Activated T-helper 1 cell treated with anti-CD3 and anti-CD28 coated beads, Interleukin-12 subunit alpha, Interleukin-12 subunit beta, Interleukin-2, Interleukin-4 antibody, amounts not matched to agents 30 ng/mL and 10 ng/mL and 1 ng/mL, durations not matched to agents 14 hours and 24 hours and 36 hours (primary cell): ENCODE measurements at places on chromosomes 7 and 10.

DNA sequence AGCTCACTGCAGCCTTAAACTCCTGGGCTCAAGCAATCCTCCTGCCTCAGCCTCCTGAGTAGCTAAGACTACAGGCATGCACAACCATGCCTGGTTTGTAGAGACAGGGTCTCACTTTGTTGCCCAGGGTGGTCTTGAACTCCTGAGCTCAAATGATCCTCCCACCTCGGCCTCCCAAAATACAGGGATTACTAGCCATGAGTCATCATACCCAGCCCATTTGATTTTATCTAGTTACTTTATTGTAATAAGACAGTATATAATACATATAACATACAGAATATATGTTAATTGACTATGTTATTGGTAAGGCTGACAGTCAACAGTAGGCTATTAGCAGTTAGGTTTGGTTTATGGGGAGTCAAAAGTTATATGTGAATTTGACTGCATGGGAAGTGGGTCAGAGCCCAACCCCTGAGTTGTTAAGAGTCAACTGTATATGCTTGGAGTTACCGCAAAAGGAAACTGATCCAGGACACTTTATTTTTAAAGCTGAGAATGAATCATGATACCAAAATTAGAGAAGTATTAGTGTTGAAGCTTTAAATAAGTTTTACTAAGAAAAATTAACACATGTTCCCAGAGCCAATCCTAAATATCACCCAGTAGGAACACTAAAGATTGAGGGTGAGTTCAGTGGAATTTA is 20.7 kb upstream of the KMT2E start:
- H3K27ac ChIP-seq, result no peak overlapping the region
- no peaks in the 10 kb centered on the region for H3K27me3 ChIP-seq
- H3K36me3 ChIP-seq, result peaks cover 31% of the 10 kb centered on the region
- DNase-seq, result no peak
- no peak overlapping the region for H3K4me3 ChIP-seq

DNA sequence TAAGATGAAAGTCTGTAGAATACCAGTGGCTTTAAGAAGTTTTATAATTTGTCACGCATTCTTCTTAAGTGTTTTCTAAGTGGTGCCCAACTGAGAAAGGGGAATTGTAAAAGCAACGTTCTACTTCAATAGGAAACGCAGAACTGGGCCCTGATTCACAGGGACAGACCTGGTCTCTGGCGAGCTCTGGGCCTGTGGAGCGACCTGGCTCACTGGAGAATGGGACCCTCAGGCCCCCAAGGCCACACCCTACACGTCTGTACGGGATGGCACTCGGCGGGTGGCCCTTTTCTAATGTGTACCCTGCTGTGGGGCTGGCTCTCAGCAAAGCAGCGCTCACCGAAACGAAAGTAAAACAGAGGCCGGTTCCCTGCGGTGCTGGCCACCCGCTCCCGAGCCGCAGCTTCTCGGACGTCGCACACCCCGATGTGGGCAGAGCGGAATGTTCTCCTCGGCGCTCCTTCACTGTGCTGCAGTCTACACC is 205.0 kb downstream of the DIP2C start:
- H3K27me3 ChIP-seq, result no peaks in the 10 kb centered on the region
- no peaks in the 10 kb centered on the region for H3K36me3 ChIP-seq
- peak overlapping the region; percentile 87 for H3K4me3 ChIP-seq
- H3K27ac ChIP-seq, result peak overlapping the region; percentile 67
- DNase-seq, result no peak

GRCh38 chr10:116151076-116151475 is 121.9 kb downstream of the GFRA1 start:
- H3K27ac ChIP-seq, result no peak overlapping the region
- no peaks in the 10 kb centered on the region for H3K4me1 ChIP-seq
- H3K36me3 ChIP-seq, result no peaks in the 10 kb centered on the region

- no peak overlapping the region for H3K4me3 ChIP-seq
- H3K27ac ChIP-seq, result no peak overlapping the region
- no peaks in the 10 kb centered on the region for H3K4me1 ChIP-seq
- no peaks in the 10 kb centered on the region for H3K27me3 ChIP-seq
Observed at GRCh38 chr7:14859267-14859666, 43.3 kb downstream of the DGKB start.

DNA sequence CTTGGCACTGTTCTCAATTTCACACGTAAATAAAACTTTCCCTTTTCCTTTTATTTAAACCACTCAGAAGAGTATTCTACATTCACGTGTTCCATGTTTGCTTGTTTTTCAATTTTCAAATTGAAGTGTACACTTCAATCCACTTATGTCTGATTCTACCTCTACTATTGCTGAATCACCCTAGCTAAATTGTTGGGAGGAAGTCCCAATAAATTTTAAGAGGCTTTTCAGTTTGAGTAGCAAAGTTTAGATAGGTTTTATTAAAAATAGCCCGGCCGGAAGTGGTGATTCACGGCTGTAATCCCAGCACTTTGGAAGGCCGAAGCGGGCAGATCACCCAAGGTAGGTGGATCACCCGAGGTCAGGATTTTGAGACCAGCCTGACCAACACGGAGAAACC is 1414.7 kb upstream of the CELF2 start:
- no peak overlapping the region for H3K4me3 ChIP-seq
- no peak for DNase-seq
- no peak overlapping the region for H3K27ac ChIP-seq
- no peaks in the 10 kb centered on the region for H3K36me3 ChIP-seq
- H3K27me3 ChIP-seq, result no peaks in the 10 kb centered on the region

DNA sequence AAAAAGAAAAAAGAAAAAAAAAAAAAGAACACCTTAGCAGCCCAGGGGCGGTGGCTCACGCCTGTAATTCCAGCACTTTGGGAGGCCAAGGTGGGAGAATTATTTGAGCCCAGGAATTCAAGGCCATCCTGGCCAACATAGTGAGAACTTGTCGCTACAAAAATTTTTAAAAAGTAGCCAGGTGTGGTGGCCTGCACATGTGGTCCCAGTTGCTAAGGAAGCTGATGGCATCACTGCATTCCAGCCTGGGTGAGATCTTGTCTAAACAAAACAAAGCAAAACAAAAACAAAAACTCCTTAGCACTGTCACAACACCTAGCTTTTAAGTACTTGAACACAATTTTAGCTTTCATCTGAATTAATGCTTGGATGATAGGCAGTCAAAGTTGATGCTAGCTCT is 86.3 kb upstream of the MKLN1 start:
- no peak for DNase-seq
- H3K4me3 ChIP-seq, result no peak overlapping the region
- no peak overlapping the region for H3K27ac ChIP-seq
- peaks cover 22% of the 10 kb centered on the region for H3K4me1 ChIP-seq

DNA sequence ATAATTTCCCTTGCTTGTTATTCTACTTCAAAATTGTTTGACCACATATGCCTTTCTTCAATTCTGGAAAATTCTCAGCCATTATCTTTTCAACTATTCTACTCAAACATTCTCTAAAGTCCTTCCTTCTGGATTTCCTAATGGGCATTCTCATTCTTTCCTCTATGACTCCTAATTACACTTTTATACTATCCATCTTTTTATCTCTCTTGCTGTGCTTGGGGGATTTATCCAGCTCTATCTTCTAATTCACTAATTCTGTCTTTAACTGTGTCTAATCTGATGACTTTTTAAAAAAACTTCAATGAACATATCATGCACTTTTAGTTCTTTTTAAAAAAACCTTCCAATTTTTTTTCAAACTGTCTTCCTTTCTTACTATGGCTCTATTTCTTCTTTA is 38.4 kb downstream of the C10orf143 start:
- no peak for DNase-seq
- peaks cover 1% of the 10 kb centered on the region for H3K36me3 ChIP-seq
- no peak overlapping the region for H3K4me3 ChIP-seq
- H3K27me3 ChIP-seq, result no peaks in the 10 kb centered on the region
- no peaks in the 10 kb centered on the region for H3K4me1 ChIP-seq
- H3K27ac ChIP-seq, result no peak overlapping the region

DNA sequence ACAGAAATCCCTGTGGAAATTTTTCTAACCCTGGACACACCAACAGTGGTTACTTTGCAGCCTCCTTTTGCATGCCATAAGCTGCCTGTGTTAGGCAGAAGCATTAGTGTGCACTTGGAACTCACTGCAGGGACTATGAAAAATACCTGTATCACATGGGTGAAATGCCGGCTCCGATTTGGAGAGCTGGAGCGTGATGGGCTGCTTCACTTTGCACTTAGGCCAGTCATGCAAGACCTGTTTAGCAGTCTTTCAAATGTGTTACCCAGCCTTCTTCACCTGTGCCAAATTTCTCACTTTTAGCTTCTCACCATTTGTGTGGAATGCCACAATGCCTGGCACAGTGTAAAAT is 11.3 kb downstream of the NCOA4 start:
- peaks cover 60% of the 10 kb centered on the region for H3K4me1 ChIP-seq
- no peak overlapping the region for H3K27ac ChIP-seq
- no peak for DNase-seq
- no peak overlapping the region for H3K4me3 ChIP-seq
- H3K27me3 ChIP-seq, result no peaks in the 10 kb centered on the region

GRCh38 chr7:127080576-127080975 is 172.2 kb downstream of the GRM8 start:
- no peaks in the 10 kb centered on the region for H3K36me3 ChIP-seq
- DNase-seq, result no peak
- no peaks in the 10 kb centered on the region for H3K27me3 ChIP-seq
- H3K4me1 ChIP-seq, result no peaks in the 10 kb centered on the region

DNA sequence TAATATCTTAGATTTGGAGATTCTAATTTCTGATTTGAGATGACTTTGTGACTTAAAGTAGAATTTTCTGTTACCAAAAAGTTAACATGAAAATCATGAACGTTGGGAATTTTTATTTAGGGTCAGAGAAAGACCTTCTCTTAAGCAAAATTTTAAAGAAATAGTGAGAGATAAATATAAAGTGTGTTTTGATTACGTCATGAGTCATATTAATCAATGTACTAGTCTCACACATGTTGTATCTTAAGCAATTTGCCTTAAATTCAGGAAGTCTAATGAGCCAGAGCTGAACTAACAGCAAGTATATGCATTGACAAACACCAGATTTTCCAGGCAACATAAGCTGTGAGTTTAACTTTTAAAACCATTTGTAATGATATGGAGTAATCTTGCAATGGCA is 765.5 kb upstream of the SORCS1 start:
- no peak overlapping the region for H3K27ac ChIP-seq
- no peaks in the 10 kb centered on the region for H3K27me3 ChIP-seq
- no peak for DNase-seq
- no peaks in the 10 kb centered on the region for H3K36me3 ChIP-seq
- H3K4me3 ChIP-seq, result no peak overlapping the region
- no peaks in the 10 kb centered on the region for H3K4me1 ChIP-seq

DNA sequence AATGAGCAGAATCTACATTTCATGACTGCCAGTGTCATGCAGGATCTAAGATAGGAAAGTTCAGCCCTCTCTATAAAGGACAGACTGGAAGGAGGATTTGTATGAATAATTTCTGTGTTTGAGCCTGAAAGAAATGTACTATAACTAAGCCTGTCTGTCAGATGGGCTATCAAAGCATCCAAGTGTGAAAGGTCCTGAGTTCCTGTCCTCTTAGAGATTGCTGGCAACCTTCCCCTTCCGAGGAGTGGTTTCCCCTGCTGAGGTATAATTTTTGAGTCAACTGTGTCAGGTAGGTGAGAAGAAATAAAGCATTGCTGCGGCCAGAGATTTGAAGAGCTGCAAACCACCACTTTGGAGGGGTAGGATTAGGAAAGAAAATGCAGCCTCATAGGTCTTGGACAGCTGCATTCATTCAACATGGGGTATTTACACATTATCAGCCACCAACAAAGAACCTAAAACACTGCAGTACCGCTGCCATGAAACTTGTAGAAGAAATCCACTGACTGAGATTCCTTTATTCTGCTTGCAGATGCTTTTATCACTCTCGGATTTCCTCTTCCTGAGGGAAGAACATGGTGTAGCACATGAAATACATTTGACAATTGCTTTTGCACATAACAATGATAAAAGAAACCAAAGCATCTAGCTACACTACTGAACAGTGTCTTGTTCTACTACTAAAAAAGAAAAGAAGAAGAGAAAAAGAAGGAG is 189.1 kb downstream of the DGKI start:
- no peak for DNase-seq
- no peaks in the 10 kb centered on the region for H3K4me1 ChIP-seq
- no peak overlapping the region for H3K27ac ChIP-seq
- H3K27me3 ChIP-seq, result peaks cover 5% of the 10 kb centered on the region
- no peak overlapping the region for H3K4me3 ChIP-seq

- H3K4me1 ChIP-seq, result no peaks in the 10 kb centered on the region
- H3K27ac ChIP-seq, result no peak overlapping the region
- peaks cover 4% of the 10 kb centered on the region for H3K27me3 ChIP-seq
- no peak overlapping the region for H3K4me3 ChIP-seq
Observed at GRCh38 chr7:23852135-23852534, 142.1 kb downstream of the STK31 start.

DNA sequence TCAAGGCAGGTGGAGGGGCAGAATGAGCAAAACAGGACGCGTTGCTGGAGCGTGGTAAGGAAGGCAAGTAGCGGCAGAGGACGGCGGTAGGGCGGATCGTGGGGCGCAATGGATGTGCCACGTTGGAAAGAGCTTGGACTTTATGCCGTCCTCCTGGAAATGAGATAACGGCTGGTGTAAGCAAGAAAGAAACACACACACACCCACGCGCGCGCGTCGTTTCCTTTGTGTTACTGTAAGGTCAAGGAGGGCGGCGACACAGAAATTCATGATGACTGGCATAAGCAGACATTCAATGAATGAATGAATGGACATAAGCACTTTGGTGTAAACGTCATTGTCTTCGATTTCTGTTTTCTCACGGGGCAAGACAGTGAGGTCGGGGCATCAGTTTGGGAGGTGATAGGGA is 683 bp upstream of the ENTPD7 start:
- H3K4me3 ChIP-seq, result peak overlapping the region; percentile 96
- H3K27me3 ChIP-seq, result peaks cover 19% of the 10 kb centered on the region
- H3K4me1 ChIP-seq, result peaks cover 17% of the 10 kb centered on the region
- peaks cover 3% of the 10 kb centered on the region for H3K36me3 ChIP-seq

DNA sequence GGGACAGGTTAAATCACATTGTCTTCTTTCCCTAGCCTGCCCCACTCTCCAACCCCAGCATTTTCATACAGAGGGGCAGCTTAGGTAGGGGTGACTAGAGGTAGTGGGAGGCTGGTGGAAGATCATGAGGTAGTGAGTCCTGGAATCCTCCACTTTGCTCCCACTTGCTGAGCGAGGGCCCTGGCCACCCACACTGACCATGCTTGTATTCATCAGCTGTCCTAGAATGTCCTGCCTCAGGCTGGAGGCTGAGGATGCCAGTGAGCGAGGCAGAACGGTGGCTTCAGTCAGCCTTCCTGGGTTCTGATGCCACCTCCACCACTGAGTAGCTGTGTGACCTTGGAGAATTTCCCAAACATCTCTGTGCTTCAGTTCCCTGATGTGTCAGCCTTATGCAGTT is 34.6 kb upstream of the PFKFB3 start:
- no peaks in the 10 kb centered on the region for H3K27me3 ChIP-seq
- no peak for DNase-seq
- no peak overlapping the region for H3K27ac ChIP-seq
- peaks cover 73% of the 10 kb centered on the region for H3K4me1 ChIP-seq
- peaks cover 30% of the 10 kb centered on the region for H3K36me3 ChIP-seq

- no peak overlapping the region for H3K4me3 ChIP-seq
- H3K27me3 ChIP-seq, result peaks cover 11% of the 10 kb centered on the region
- no peaks in the 10 kb centered on the region for H3K4me1 ChIP-seq
- H3K36me3 ChIP-seq, result no peaks in the 10 kb centered on the region
Observed at GRCh38 chr10:13375791-13376190, 27.7 kb upstream of the SEPHS1 start.

GRCh38 chr10:132320654-132321469 is 11.1 kb upstream of the LRRC27 start:
- H3K4me1 ChIP-seq, result peaks cover 18% of the 10 kb centered on the region
- peaks cover 12% of the 10 kb centered on the region for H3K36me3 ChIP-seq
- H3K4me3 ChIP-seq, result no peak overlapping the region
